ENCODE measurements at places on chromosomes 3 and 15.
A peak's percentile ranks its signal among the peaks of the same experiment; 100 is the strongest.

GRCh38 chr3:63228087-63228486 is 50.0 kb upstream of the SYNPR start:
- DNase-seq: no peak

GRCh38 chr3:179020112-179020511 is 51.5 kb downstream of the ZMAT3 start:
- no peak for DNase-seq

DNA sequence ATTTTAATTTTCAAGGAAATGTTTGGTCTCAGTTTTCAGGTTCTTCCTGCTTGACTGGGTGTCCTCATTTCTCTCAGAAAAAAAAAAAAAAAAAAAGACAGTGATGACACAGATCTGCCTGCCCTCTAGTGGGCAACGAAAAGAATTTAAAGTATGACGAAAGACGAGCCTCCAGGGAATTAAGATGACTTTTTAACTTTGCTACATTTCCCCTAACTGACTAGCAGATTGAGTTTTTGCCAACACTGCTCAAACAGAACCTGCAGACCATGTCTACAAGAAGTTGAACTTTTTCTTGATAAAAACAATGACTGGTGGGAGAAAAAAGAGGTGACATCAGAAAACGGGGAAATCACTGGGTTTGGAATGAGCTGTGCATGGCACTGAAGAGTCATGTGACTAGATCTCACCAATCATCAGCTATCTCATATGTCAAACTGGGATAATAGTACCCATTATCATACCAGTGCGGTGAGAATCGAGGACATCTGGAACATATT is 40.8 kb downstream of the EOMES start:
- peak; percentile 10 for DNase-seq

DNA sequence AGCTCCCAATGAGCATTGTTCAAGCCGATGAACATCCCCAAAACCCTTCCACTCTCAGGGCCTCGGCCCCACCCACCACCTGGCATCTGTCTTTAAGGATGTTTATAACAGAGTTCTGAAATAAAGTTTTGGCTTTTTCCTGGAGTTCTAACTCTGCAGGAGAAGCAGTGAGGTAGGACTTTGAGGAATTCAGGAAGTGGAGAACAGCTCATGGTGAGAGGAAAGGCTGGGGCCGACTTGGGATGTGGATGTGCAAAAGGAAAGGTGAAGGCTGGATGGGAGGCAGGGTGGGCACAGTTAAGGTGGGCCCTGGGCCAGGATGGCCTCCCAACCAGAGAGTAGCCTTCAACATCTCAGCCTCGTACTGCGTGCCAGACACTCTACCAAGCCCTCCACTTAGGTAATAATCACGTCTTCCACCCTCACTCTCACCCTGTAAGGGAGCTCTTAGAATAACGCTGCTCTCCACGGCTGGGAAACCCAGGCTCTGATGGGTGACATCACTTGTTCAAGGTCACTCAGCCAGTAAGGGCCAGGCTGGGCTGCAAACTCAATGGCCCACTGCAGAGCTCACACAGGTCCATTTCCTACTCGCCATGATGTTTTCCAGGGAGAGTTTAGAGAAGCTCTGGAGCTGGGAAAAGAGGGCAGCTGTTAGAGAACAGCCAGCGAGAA is 28.5 kb downstream of the LIPC start:
- DNase-seq: no peak

DNA sequence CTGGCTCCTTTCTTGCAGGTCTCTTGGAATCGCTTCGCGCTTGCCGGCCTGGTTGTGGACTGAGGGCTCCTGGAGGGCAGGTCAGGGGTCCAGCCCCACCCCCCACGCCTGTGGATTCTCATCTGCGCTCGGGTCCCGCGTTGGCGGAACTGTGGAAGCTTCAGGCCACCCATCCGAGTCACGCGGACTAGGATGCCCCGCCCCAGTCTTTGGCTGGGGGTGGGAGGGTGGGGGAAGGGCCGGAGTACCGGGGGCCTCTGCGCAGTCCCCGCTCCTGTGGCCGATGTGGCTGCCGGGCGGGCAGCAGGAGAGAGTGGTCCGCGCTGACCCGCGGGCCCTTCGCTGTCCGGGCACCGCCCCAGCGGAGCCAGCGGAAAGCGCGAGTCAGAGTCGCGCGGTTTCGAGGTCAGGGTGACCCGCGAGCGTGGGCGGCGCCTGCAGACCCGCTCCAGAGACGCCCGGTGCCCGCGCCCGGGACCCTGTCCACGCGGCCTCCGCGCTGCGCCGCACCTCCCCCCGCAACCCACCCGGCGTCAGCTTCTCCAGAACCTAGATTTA is 114.2 kb downstream of the KLF13 start:
- DNase-seq: no peak

- peak; percentile 77 for DNase-seq
Observed at GRCh38 chr3:170811928-170812591, 57.9 kb downstream of the RPL22L1 start.
